ENCODE measurements at places on chromosomes 3 and 15.
A peak's percentile ranks its signal among the peaks of the same experiment; 100 is the strongest.

- DNase-seq = no peak
Measured at GRCh38 chr3:58492494-58492905, 604 bp downstream of the KCTD6 start.

DNA sequence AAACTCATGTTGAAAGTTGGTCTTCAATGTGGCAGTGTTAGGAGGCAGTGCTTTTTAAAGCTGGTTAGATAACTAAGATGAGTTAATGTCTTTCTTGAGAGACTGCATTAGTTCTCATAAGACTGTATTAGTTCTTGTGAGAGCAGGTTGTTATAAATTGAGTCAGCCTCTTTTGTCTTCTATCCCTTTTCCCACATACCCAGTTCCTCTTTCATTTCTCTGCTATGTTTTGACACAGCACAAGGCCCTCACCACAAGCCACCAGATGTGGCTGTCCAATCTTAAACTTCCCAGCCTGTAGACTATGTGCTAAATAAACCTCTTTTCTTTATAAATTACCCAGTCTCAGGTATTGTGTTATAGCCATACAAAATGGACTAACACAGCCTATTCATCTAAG lies 94.6 kb upstream of the SNTN start:
- DNase-seq = no peak

DNA sequence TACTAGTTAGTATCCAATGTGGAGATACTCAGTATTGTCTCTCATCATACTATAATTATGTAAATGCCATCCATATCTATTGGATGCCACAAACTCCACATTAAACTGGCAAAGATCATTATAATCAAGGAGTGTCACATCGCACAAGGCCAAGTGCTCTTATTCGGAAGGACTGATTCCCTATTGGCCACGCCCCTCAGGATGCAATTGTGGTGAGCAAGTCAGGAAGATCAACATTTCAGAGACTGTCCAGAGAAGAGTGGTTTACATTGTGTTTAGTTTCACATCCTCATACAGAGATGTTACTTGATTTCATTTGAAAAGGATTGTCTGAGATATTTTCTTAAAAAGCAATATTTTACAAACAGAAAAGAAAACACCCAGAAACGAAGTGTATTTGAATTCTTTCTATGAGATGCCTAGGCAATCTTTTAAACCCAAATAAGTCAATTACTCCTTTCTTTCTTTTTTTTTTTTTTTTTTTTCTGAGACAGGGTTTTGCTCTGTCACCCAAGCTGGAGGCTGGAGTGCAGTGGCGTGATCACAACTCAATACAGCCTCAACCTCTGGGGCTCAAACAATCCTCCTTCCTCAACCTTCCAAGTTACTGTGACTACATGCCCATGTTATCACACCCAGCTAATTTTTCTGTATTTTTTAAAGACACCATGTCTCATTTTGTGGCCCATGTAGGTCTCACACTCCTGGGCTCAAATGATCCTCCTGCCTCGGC lies 369.1 kb downstream of the RBMS3 start:
- no peak for DNase-seq

DNA sequence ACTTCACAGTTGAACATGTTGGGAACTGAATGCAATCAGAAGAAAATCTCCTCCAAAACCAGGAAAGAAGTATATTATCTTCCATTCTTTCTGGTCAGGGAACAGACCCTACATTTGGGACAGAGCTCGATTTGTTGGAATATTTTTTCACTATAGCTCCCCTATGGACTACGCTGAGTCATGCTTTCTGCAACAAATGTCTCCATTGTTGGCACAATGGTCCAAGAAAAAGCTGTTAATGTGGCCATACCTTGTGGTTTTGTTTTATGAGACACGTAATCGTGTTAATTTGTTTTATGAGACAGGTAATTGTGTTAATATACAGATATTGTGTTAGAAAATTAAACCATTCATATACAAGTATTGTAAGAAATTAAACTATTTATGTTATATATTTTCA lies 101.4 kb downstream of the TGFBR2 start:
- no peak for DNase-seq

GRCh38 chr15:70140543-70141375 lies 43.0 kb upstream of the TLE3 start:
- peak; percentile 27 for DNase-seq

GRCh38 chr15:83155942-83156341 lies 48.5 kb downstream of the TM6SF1 start:
- no peak for DNase-seq

GRCh38 chr15:24224161-24224560 lies 451.4 kb upstream of the NPAP1 start:
- no peak for DNase-seq

DNA sequence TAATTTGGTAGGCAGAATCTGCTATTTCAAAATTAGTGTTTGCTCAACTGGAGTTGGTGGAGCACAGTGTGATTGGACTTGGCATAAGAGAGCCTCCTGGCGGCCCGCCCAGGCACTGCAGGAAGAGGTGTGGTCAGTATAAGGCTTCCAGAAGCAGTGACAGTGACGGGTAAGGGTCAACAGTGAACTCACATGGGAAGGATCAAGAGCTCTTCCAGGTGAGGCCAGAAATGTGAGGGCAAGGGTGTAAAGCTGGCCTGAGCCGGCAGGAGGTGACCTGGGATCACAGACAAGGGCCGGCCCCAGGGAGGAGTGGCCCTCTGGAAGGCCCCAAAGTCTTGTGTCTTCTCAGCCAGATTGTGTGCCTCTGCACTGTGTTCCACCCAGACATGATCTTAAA lies 93.2 kb upstream of the RNF7 start:
- DNase-seq = peak; percentile 43

DNA sequence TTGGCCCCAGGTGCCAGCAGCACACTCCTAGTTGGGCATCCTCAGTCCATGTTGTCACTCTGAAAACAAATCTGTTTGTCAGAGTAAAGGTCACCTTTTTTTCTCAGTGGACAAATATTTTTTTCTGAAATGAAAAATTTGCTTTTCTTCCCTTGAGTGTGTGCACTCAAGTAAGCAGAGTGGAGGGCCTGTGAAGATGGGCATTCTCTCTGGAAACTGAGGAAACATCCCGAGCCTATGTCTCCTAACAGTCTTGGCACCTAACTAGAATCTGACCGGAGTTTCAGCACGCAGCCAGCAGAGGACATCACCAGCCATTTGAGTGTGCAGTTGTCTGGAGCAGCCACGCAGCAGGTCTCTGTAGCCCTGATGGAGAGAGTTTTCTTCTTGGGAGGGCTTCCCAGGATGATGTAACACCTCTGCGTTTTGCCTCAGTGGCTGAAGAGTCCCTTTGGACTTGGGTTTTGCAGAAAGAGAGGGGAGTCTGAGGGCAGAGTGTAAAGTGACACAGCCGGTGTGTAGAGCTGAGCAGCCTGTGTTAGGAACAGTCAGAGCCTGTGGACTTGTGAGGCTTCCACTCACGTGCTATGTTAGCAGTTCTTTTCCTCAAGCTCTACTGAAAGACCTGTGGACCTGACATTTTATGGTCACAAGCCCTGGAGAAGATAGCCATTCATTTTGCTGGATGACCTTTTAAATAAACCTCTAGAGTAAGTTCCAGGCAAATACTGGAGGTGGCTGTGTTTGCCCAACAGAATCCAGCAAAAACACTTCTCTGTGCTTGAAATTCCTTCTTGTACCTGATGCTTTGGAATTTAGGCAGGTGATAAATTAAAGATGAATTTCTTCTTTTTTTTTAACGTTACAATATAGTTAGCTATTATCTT lies 51.6 kb downstream of the ABHD2 start:
- DNase-seq = no peak

- DNase-seq = no peak
Measured at GRCh38 chr3:5494905-5495519, 307.5 kb downstream of the EDEM1 start.

- no peak for DNase-seq
Measured at GRCh38 chr3:177838766-177839350, 641.6 kb upstream of the TBL1XR1 start.

DNA sequence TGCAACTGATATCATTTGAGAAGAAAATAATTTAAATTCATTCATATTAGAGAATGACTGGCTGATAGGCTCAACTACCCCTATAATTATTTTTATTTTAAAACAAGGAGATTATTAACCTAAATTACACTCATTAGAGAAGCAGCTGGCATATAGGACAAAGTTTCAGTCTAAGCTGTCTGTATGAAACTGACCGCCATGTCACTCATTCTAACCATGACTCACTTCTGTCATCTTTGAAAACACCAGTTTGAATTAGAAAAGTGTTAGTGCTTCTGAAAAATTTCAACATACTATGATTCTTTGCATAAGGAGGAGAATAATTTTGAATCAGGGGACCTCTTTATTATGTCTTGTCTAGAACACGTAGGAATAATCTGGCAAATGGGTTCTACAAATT lies 1058.5 kb downstream of the ROBO2 start:
- no peak for DNase-seq

DNA sequence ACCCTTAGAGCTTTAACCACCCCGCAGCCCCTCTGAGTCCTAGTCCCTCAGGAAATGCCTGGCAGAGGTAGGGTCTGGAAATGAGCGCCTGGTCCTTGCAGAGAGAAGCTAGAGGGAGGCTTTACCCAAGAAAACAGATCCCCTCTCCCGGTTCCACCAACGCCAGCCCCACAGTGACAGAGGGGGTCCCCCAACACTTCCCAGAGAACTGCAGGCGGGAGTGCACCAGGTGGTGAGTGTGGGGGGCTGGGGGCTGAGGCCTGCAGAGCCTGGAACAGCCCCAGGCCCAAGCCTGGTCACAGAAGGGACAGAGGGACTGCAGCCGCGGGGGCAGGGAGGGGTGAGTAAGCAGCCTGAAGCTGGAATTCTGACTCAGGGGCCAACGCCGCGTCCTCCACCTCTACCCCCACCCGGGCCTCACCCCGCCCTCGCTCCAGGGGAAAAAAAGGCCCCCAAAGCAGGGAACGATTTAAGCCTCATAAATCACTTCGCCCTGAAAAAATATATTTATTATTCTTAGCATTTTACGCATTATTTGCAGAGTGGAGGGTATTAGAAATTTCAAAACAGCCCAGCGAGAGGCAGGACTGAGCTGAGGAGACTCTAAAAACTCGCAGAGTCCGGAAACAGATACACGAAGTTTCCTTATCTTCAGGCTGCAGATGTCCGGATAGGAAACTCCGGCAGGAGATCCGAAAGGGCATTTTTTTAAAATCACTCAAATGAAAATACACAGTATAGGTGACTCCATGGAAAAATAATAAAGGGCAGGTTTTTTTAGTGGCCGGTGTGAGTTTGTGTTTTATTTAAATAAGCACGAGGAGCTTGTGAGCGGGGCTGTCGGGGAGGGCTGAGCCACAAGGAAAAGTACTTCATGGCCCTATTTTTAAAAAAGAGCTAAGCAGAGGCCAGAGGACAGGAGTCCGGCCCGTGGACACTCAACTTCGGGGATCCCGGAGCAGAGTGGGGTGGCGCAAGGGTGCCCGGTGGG lies 10.0 kb downstream of the GATA2 start:
- no peak for DNase-seq

GRCh38 chr3:50337175-50337861 lies 3.3 kb downstream of the RASSF1 start:
- DNase-seq = peak; percentile 90

DNA sequence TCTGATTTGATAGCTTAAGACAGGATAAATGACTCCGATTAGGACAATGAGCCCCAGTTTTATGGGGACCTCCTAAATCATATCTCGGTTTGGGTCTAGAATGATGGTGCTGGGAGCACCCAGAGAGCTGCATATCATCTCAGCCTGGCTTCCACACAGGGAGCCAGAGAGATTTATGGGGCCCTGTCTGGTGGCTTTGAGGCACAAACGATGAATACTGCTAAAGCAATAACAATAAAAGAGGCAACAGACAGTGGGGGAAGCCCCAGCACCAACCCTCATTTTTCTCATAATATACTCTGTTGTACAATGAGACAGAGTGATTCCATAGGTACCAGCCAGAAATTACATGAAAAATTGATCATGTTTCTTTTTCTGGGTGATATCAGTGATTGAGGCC lies 889.0 kb upstream of the CFAP20DC start:
- no peak for DNase-seq
